Activated CD8-positive, alpha-beta memory T cell treated with anti-CD3 and anti-CD28 coated beads, Interleukin-2, amount 10 ng/mL, durations not matched to agents 7 days and 5 days (primary cell): ENCODE measurements at places on chromosomes 4 and X.

GRCh38 chr4:25513814-25514213 is 136.8 kb downstream of the ANAPC4 start:
- no peak for DNase-seq

DNA sequence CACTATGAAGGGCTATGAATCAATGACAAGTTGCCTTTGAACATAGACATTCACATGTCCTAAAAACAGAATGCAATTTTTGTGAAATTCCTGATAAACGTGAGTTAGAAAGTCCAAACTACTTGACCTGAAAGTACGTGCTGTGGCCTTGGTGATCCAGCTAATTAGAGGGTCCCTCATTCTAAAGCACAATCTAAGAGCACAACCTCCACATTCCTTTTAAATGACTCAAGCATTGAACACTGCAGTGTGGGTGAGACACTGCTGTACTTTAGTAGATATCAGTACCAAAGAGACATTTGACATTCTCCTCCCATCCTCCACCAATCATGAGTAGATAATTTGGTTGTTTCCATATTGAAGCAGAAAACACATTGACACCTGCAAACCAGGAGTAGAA is 73.5 kb downstream of the FAM47B start:
- no peak for DNase-seq

- DNase-seq, result peak; percentile 72
Observed at GRCh38 chr4:69760455-69760854, at the start of gene SULT1B1. TSS of gene SULT1B1 (minus strand) at chr4:69760620. CDS start at chr4:69755217, 5,403 bp downstream.

GRCh38 chr4:113094802-113095201 is 45.3 kb downstream of the ANK2 start:
- DNase-seq, result no peak

DNA sequence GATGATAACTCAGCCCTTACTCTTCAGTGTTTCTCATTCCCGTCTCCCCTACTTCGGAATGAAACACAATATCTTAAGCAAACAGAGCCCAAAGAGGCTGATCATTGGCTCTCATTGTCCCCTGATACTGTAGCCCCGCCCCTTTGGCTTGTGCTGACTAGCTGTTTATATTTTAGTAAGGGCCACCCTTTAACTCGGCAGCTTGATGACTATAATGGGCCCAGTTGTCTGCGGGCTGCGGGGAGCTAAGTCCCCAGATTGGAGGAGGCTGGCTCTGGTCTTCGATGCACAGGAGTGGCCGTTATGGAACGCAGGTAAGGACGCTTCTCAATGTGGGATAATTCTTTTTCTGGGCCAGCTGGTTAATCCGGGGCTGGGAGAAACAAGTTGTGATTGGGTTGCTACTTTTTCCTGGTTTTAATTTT is at the start of gene TRIM2:
Gene TRIM2 (plus strand): TSS at position 197 of the 425 bp plus-strand sequence. CDS start 88 bp downstream, at position 285.
- DNase-seq, result no peak

DNA sequence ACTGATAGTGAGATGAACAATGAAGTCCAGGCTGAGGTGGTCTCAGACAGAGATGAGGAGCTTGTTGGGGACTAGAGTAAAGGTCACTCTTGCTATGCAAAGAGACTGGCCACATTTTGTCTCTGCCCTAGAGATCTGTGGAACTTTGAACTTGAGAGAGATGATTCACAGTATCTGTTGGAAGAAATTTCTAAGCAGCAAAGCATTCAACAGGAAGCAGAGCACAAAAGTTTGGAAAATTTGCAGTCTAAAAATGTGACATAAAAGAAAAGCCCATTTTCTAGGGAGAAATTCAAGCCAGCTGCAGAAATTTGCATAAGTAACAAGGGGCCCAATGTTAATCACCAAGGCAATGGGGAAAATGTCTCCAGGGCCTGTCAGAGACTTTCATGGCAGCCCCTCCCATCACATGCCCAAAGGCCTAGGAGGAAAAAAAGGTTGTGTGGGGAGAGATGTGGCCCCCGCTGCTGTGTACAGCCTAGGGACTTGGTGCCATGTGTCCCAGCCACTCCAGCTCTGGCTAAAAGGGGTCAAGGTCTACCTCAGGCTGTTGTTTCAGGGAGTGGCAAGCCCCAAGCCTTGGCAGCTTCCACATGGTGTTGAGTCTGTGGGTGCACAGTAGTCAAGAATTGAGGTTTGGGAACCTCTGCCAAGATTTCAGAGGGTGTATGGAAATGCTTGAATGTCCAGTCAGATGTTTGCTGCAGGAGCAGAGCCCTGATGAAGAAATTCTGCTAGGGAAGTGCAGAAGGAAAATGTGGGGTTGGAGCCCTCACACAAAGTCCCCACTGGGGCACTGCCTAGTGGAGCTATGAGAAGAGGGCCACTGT is 262.8 kb downstream of the DKK2 start:
- DNase-seq, result no peak

DNA sequence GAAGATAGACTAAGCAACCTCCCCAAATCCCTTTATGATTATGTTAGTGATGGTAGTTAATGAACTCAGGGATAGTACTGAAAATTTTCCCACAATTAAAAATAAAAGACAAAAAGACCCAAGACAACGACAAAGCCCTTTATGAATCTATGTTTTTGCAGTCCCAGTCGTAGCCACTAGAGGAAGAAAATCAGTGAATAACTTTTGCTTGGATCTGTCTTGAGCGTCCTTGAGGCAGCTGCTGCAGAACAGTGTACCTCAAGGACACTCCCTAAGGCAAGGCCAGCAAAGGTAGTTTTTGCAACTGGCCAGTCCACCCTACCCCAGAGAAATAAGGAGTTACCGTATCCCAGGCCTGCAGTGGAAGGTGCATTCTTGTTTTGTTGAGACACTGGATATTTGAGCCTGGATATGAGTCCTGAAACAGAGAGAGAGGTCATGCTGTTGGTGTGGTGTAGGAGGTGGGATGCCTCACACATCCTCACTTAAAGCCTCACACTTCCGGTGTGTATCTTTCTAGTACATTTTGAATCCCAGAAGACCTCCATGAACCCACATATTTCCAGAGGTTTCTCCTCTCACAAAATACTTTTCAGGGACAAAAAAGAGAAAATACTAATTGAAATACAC is 8.7 kb upstream of the TIMM8A start:
- DNase-seq, result no peak

- no peak for DNase-seq
Observed at GRCh38 chr4:105631818-105632400, 76.6 kb downstream of the INTS12 start.

- DNase-seq, result no peak
Observed at GRCh38 chr4:189414021-189414420, 526.7 kb upstream of the FRG1 start.

- DNase-seq, result no peak
Observed at GRCh38 chr4:185932491-185932890, 120.5 kb upstream of the SORBS2 start.

DNA sequence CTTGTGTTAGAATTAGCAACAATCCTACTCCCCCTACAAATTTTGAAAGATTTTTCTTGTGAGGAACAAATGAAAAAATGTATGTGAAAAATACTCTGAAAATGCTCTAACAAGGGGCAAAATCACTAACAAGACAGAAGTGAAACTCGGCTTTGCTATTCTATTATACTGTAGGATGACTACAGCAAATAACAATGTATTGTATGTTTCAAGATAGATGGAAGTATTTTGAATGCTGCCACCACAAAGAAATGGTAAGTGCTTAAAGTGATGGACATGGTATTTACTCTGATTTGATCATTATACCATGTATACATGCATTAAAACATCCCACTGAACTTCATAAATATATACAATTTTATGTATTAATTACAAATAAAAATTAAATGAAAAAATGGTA is 192.8 kb downstream of the SPOCK3 start:
- DNase-seq, result no peak

DNA sequence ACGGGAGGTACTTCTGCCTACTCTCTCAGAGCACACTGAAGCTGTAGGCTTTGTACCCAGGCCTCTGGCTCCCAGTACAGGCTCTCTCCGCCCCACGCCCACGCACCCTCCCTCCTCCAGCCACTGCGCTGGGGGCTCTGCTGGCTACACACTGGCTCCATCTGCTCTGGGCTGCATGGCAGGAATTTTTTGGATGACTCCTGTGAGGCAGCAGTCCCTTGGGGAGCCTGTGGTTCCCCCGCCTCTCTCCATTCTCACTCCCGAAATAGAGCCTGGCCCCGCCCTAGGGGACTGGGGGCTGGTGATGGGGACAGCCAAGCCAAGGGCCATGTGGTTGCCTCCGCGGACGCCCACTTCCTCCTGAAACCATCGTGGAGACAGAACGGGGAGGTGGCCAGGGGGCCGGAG is 58.1 kb upstream of the ADRA2C start:
- DNase-seq, result no peak

DNA sequence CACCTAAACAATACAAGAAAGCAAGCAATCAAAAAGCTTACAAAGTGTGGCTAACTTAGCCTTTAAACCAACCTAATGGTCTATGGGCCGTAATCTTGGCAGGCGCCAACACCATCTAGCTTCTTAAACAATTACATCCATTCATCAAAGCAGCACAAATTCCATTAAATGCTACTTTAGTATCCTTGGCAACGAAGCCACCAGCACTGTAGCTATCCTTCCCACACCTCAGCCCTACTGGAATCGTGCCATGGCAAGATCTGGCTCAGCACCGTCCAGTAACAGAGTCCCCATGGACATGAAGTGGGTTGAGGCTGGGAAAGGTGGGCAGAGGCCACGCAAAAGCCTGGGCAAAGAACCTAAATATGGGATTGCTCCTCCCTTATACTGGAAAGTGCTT is 91.6 kb upstream of the MAP3K15 start:
- no peak for DNase-seq

DNA sequence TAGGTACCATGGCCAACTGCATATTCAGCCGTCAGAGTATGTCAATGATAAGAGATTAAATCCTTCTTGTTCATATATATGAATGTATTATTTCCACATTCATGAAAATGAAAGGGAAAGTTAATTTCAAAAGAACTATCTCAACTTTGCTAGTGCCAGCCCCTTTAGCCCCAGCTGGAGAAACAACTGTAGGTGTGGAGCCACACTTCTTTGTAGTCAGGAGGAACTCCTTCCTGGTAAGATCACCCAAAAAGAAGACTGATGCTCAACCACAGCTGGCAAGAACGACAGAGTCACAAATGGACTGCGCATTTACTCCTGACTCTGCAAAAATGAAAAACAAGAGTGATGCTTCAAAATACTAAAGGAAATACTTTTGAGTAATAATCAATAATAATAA is 136.3 kb downstream of the RASL11B start:
- no peak for DNase-seq

DNA sequence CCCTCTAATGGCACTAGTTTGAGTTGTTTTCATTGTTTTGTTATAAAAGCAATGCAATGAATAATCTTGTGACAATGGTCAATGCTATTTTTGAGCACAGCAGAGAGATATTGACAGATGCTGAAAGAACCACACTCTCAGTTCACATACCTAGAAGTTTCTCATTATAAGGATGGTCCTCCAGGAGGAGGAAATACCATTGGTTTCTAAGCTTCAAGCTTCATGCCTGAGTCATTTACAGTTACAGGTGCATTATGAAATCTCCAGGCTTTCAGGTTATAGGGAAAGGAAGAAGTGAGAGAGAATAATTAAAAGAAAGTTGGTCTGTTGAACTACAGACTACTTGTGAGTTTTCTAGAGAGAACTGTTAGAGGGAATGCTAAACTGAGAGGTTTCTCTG is 75.3 kb downstream of the PWWP3B start:
- DNase-seq, result no peak

DNA sequence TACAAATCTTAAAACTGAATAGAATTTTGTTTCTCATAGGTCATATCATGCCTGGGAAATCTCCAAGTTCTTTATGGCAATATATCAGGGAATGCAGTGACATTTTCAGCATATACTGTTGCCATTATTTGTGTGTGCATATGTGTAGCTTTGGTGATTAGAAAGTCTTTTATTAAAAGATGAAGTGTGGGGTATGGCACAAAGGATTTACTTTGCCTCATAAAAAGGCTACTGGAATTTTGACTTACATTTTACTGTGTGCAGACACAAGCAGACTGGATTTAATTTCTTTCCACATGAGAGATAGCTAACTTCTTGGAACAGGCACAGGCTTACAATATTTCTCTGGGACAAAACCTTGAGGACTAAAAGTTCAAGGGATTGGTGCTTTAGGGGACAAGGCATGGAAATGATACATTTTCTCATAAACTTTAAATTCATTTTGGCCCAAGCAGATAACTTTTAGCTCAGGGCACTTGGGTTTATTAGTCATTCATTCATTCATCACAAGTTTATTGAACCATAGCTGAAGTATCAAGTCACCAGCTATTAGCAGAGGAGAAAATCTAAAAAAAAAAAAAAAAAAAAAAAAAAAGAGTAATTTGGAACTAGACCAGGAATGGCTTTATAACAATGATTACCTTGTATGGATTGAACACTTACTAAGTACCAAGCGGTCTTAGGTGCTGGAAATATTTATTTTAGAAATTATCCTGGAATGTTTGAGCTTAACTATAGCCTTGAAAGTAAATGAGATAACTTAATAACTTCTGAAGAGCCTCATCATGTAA is 191.5 kb downstream of the SLIT2 start:
- DNase-seq, result no peak

DNA sequence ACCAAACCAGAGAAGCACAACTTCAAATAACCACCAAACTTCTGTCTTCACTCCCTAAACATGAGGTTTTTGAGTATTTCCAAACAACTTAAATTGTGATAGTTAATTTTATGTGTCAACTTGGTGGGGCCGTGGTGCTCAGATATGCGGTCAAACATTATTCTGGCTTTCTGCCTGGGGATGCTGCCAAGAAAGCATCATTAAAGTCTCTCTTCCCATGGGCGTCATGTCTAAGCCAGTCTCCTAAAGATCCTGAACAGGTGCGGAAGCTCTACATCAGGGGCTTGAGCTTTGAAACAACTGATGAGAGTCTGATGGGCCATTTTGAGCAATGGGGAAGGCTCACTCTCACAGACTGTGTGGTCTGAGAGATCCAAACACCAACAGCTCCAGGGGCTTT is 24.1 kb upstream of the SOD3 start:
- DNase-seq, result no peak

GRCh38 chr4:11428231-11428898 is at the start of gene HS3ST1:
TSS of gene HS3ST1 (minus strand) at chr4:11428894. CDS start at chr4:11400005, 28,889 bp downstream.
- no peak for DNase-seq

DNA sequence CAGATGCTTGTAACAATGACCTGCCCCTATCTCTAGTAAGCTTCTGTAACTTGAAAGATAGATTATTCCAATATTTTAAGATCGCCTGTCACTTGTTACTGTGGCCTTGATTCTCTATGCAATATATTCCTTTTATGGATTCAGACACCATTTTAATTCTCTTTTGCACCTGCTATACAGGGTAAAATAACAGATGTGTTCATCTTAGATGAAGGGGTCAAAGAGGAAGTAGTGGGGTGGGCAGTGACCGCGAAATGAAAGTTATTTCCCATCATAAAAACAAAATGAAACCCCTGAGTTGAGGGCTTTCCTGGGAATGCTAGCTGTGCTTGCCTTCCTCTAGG is 175.9 kb downstream of the TSPAN5 start:
- DNase-seq, result no peak

- no peak for DNase-seq
Observed at GRCh38 chr4:73603854-73604584, 16.2 kb downstream of the RASSF6 start.

- DNase-seq, result no peak
Observed at GRCh38 chr4:24799544-24800324, 4.4 kb downstream of the SOD3 start.

DNA sequence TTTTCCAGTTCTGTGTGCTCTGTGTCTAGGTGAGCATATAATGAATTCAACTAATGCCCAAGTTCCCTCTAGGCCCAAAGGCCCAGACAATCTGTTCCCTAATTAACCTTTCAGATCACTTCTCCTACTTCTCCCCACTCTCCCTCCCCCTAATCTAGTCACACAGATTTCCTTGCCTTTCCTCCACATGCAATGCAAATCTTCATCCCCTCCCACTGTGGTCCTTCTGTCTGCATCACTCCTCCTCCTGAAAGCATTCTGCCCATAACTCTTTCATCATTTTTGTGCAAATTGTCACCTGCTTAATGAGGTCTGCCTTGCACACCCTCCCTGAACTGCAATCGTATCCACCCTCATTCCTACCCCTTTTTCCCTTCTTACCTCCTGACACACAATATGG is 346.6 kb downstream of the FBXO8 start:
- no peak for DNase-seq
